Esophagus mucosa (tissue), 1 donor: ENCODE measurements at places on chromosomes 1 and 21. TPM values are rescaled to one million over a fixed set of nuclear protein-coding genes. Genes with fewer than 3 reads are reported as not detected.

DNA sequence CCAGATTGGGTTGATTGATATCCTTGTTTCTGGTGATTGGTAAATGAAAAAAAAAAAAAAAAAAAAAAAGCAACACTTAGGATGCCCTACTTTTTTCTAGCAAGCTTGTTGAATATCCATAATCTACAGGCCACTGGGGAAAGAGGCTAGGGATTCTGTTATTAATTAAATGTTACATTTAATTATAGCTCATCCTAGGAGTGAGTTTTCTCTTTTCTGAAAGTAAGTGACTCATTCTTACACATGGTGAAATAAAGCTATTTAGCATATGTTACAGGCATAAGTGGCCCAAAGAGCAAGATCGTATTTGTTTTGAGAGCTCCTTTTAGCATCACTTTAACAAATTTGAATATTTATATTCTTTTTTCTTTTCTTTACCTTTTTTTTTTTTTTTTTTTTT, 94.5 kb downstream of the FNBP1L start:
- no peak for ATAC-seq

GRCh38 chr1:163213626-163214025, 10.9 kb upstream of the RGS5 start:
- ATAC-seq: no peak

GRCh38 chr21:19870682-19871081, 1127.5 kb upstream of the NCAM2 start:
- no peak for ATAC-seq

DNA sequence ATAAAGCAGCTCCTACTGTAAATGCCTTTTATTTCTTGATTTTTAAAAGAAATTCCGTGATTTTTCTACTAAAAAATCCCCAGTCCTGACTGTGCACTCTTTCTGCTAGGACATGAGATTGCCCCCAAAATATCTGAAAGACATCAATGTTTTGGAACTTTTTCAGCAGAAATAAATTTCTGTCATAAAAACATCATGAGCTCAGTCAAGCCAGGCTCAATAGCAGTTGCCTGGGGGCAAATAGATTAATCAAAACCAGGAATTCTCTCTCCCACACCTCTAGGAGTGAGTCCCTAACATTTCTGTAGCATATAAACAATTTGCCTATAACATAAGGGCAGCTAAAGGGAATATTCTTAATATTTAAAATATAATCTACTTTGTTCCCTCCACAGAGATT, 654.1 kb downstream of the PTPRC start:
- no peak for ATAC-seq

DNA sequence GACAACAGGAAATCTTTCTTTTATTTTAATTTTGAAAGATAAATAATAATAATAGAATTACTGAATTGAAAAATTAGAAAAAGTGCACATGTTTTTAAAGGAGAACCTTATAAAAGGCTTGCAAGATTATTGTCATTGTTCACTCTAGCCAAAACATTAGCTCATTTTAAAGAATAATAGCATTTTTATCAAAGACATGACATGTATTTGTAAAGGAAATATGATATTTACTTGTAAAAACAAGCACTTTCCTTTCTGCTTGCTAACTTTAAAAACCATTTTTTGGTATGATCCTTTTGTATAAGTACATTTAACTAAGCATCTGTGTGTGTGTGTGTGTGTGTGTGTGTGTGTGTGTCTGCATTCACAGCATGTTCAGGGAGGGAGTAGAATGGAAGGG, 156.3 kb upstream of the C1orf87 start:
- ATAC-seq: no peak

GRCh38 chr1:207844371-207844770, 66.6 kb downstream of the CD34 start:
- ATAC-seq: no peak

DNA sequence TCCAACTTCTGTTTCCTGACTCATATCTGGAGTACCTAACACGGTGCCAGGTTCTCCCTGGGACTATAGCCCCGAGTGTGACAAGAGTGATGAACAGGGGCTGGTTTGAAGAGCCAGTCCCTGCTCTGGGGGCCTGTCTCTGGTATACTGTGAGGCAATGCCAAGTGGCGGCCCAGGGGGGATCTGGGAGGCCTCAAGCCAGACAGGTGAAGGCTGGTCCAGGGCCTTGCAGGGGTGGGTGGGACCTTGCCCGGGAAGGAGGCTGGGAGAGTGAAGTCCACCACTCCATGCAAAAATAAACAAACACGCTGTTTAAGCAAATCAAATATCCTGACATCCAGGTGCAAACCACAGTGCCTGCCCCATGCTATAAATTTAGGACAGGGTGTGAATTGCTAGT, 6.8 kb upstream of the PLXNA2 start:
- ATAC-seq: no peak

- ATAC-seq: no peak
These were observed 6.7 kb upstream of the LCE2D start for GRCh38 chr1:152656459-152656858.

The ABCG1 gene
- total RNA-seq: 4.2 TPM

The S100A2 gene
- total RNA-seq: 4,166 TPM

The XCL2 gene
- total RNA-seq: not detected

DNA sequence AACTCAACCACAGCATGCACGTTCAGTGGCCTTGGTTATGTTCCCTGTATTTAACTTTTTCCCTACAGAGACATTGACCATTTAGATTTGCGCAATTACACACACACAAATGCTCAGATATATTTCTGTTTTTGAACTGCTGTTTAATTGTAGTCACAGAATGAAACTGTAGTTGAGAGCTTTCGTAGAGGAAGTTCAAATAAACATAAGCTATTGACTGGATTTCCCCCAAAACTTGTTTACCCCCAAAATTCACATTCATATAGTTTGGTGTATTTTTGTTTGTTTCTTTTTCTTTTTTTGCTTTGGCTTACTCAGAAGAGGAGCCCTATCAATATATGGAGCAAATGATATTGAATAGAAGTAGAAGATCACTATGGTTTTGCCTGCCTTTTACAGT, 921.0 kb downstream of the ADGRL2 start:
- no peak for ATAC-seq

The ARMH1 gene
- not detected for total RNA-seq
